ENCODE measurements at places on chromosomes 12 and 14.

DNA sequence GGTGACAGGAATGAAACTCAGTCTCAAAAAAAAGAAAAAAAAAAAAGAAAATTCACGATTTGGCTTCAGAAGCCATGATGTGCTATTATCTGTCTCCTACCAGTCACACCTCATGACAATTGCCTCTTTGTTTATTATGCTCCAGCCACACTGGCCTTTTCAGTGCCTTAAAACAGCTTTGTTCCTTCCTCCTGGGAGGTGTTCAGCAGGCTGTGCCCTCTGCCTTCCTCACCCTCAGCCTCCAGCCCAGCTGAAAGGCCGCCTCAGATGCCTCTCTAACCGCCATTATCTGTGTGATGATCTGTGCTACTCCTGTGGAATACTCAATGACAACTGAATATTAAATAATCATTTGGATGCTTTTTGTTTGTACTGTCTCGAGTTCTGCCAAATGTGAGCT lies 8.6 kb upstream of the ARPC3 start:
- no peak for DNase-seq

- no peak for DNase-seq
These were observed 214.2 kb downstream of the PPM1H start for GRCh38 chr12:62720661-62721330.

- DNase-seq, result no peak
These were observed 59.9 kb downstream of the HSP90AA1 start for GRCh38 chr14:102026934-102027333.

DNA sequence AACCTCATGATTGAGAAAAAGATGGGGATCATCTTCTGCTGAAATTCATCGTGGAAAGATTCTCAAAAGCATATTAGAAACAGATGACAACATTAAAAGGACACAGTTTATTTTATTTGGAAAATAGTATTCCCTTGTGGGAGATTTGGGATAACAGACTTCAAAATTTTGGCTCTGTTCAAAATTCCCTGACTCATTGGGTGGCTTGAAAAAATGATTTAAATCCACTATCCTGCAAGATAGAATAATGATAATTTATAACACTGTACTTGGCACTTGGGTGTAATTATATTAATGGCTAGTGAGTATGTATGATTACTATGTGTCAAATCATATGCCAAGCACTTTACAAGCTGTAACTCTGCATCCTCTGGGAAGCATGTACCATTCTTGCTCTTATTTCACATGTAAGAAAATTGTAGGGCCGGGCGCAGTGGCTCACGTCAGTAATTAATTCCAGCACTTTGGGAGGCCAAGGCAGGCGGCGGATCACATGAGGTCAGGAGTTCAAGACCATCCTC lies 128.8 kb downstream of the LMNTD1 start:
- no peak for DNase-seq

- no peak for DNase-seq
These were observed 21.4 kb upstream of the TMTC2 start for GRCh38 chr12:82665142-82665923.

GRCh38 chr12:61538951-61539350 lies 721.3 kb upstream of the USP15 start:
- peak; percentile 21 for DNase-seq

GRCh38 chr12:112010415-112011344 lies 2.3 kb downstream of the TMEM116 start:
- no peak for DNase-seq

GRCh38 chr12:67441736-67442346 lies 172.7 kb downstream of the CAND1 start:
- peak; percentile 83 for DNase-seq

GRCh38 chr12:112258926-112259325 lies 123.3 kb downstream of the HECTD4 start:
- DNase-seq, result no peak

- no peak for DNase-seq
These were observed 15.3 kb downstream of the MAP3K12 start for GRCh38 chr12:53483979-53484377.

DNA sequence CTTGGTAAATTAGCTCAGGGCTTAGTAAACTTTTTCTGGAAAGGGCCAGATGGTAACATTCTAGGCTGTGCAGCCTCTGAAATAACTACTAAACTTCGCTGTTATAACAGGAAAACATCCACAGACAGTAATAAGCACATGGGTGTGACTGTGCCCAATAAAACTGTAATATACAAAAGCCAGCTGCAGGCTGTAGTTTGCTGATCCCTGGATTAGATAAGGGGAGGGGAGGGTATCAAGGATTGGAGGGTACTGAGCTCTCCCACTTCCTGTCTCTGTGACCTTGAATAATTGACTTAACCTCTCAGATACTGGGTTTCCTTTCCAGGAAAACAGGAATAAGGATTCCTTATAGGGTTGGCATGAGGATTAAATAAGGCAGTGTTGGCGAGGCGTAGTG lies 81.2 kb downstream of the CCDC60 start:
- no peak for DNase-seq

- DNase-seq, result no peak
These were observed 103.6 kb downstream of the ATXN7L3B start for GRCh38 chr12:74641262-74641661.

GRCh38 chr12:91515944-91516694 lies 333.5 kb upstream of the DCN start:
- no peak for DNase-seq
